NCI-H1417 treated with DMSO at 0.1 percent for 48 hours (cell line): ENCODE measurements at places on chromosomes 2 and 18.

GRCh38 chr18:63022429-63023022 lies 297.0 kb downstream of the BCL2 start:
- no peak for DNase-seq

DNA sequence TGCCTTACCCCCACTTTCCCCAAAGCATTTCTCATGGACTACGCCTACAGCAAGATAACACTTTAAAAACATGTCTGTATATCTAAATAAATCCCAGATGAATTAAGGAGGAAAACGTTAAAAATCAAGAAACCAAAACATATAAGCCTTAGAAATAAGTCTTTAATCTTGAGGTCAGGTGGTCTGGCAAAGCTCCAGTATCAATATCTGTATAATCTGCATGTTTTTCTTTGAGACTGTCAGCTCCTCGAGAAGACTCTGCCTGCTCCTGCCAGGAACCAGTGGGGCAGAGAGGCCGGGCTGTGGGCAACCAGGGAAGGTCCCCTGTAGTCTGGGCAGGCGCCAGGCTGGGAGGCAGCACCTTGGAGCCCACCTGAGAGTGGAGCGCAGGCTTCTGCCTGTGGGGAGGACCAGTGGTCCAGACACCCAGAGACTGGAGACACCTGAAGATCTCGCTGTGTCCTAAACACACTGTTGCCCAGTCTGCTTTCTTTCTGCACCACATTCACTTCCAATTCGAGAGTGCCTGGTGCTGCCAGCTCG lies 291.0 kb upstream of the SOX11 start:
- no peak for DNase-seq

DNA sequence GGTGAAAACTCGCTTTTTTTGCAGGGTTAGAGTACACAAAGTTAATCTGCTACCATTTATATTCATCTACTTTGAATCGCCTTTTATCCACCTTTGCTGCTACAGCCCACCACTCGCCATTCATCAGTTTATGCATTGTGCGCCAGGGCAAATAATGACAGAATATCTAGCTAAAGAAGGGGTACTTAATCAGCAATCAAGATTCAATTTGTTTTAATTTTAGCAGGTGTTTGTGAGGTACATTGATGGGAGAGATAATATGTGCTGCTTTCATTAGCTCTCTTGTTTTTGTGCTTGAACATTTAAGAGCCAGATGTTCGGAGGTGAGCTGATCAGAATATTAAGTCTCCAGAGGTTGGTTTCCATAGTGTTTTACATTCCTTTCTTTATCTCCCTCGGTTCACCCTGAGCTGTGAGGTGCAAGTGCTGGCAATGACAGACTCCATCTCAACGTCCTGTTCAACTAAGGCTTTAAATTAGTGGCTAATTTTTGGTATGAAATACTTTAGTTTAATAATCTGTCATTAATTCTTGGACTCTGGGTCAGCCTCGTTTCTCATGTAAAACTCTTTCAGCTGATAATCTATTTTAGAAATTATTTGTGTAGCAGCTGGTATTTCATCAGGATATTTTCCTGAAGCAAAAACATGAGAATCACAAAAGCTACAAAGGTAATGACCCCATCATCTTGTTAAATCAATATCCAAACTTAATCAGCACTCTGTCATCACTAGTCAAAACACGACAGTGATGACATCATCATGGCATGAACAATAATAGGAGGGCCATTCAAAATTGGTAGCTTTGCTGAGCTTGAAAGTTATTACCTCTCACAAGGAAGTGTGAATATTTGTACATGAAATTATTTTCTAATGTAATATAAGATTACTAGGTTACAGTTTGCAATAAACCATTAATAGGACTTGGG lies 479.9 kb upstream of the FANCL start:
- no peak for DNase-seq

DNA sequence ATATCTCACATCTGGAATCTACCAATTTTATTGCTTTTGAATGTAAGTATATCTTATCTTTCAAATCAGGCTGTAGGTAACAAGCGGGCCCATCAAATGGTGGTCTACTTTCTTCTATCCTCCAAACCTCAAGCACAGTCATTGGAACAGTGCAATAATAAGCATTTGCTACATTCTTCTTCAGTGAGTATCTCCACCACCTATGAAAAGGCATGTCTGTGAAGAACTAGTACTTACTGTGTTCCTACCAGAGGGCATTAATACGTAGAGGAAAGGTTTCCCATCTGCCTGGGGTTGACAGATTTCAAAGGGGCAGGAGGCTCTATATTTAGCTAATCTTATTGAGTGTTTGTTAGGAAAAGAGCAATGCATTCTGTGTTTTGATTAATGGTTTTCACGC lies 411.1 kb downstream of the NCKAP5 start:
- DNase-seq: no peak

DNA sequence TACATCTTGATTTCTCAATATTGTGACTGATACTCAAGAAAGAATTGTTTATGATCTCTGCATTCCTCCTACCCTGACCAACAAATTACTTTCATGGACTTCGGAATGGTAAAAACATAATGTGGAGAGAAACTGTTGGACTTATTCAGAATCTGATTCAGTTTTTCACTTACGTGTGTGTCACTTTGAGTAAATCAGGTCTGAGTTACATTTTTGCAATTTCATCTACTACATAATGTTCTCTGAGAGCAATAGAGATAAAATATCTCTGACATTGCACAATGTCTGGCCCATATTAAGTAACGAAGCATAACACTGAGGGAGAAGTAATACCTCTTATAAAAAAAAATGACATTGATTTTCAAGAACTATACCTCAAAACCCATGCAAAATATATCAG lies 1337.9 kb upstream of the CHAC2 start:
- no peak for DNase-seq

- no peak for DNase-seq
These were observed 219.2 kb upstream of the UBE2E3 start for GRCh38 chr2:180761224-180761623.

GRCh38 chr2:52639692-52640091 lies 1127.9 kb upstream of the CHAC2 start:
- DNase-seq: no peak

DNA sequence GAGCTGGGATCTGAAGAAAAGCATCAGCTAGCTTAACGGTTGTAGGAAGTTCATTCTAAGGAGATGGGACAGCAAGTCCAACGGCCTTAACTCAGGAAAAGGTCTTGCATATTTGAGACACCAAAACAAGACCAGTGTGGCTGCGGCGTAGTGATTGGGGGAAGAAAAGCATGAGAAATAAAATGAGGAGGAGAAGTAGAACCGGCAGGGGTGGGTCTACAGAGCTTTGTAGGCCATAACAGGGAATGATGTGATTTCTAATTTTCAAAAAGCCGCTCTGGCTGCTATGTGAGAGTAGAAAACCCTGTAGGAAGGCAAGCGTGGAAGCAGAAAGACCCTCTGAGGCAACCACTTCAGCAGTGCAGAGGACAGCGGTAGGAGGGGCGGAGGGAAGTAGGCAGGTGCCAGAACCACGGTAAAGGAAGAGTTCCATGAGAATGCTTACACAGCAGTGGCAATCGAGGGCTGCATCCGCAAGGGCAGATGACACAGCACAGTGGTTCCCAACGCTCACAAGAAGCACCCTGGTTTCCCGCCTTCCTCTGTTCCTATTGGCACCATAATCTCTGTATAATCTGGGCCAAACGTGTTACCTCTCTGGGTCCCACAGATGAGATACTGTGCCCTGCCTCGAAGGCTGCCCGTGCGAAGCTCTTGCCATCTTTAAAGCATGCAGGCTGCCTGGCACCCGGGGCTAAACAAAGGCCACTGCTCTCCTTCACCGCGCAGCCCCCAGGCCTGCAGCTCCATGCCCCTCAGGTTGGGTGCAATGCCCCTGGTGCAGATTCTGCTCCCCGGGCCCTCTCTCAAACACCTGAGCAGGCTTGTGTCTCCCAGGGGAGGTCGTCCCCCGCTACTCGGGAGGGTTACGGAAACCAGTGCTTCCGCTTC lies 795 bp downstream of the ANKRD39 start:
- DNase-seq: no peak

GRCh38 chr2:133768256-133768655 lies 200.0 kb upstream of the NCKAP5 start:
- DNase-seq: no peak

DNA sequence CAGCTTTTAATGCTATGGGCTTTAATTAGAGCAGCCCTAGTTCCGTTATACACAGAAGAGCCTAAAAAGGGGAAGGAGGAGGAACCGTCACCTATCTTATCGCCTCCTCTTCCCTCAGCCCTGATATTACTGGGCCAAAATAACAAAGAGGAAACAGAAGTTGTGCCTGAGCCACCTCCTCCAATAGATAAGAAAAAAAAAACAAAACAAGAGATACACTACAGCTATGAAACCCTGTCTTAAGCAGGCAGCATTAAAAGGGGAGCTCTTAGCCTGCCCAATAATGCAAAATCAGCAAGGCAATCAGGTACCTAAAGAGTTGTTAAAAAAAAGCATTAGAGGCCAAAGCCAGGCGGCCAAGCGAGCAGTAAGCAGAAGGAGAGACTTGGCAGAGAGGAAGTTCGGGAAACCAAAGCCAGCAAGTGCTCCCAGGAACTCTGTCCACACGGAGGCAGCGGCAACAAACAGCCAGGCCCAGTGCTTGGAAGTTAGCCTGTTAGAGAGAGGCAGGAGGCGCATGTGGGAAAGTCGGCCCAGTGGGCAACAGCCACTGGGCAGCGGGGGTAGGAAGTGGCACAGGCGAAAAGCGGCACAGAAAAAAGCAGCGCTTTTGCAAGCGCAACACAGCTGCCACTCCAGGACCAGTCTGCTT lies 41.8 kb upstream of the PDK1 start:
- no peak for DNase-seq

GRCh38 chr2:25349397-25349796 lies 7.7 kb upstream of the DNMT3A start:
- DNase-seq: no peak

DNA sequence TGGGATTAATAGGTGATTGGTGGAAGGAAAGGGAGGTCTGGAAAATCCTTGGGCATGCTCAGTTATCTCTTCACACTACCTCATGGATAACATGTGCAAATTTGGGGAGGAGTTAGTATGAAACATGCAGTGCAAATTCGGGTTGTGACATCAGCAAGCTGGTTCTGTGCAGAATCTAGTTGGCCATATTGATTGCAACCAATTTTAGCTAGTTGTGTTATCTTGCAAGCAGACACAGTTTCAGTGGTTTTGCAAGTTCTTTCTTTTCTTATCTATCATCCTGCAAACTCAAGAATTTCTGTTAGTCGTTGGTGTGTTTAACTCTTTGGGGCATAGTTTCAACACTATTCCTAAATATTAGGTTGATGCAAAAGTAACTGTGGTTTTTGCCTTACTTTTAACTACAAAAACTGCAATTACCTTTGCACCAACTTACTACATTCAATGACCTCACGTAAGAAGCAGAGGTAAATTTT lies 135.4 kb downstream of the PTH2R start:
- DNase-seq: no peak

DNA sequence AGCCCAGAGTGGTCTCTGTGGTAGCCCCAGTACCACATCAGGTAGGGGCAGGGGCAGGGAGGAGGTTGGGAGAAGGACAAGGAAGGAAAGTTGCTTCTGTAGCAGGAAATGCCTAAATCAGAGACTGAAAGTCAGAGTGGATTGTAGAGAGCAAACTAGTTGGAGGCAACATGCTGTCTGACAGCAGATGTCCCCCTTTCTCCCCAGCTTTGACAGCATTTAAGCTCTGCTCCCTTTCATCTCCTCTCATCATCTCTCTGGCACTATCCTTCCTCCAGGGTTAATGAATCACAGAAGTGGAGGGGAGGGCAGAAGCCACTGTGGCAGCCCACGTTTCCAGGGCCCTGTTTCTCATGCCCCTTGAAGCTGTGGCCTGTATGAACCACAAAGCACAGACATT lies 50.4 kb downstream of the BOD1L2 start:
- no peak for DNase-seq

- DNase-seq: no peak
These were observed 44.5 kb downstream of the GREB1 start for GRCh38 chr2:11578081-11578948.

GRCh38 chr18:79682894-79683625 lies 3.5 kb downstream of the CTDP1 start:
- no peak for DNase-seq

DNA sequence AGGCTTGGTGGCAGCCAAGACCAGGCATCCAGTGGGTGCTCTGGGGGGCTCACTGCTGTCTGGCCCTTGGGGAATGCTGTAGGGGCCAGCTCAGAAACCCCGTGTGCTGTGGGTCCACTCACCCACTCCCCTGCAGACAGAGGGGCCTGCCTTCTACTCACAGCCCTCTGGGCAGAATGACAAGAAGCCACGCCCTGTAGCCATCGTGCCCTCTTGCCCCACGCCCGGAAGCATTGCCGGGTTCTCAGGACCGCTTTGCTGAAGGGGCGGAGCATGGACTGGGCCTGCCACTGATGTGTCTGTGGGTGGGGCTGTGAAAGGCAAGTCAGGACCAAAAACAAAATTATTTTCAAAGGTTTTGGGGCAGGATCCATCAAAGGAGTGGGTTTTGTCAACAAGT lies 27.8 kb downstream of the GLI2 start:
- DNase-seq: no peak
